Stimulated activated CD4-positive, alpha-beta T cell treated with anti-CD3 and anti-CD28 coated beads, Interleukin-4, amount 100 ng/mL, for 1 hour (primary cell): ENCODE measurements at places on chromosomes 16 and 17.

- DNase-seq: no peak
These were observed 63.5 kb downstream of the NDEL1 start for GRCh38 chr17:8499171-8499570.

DNA sequence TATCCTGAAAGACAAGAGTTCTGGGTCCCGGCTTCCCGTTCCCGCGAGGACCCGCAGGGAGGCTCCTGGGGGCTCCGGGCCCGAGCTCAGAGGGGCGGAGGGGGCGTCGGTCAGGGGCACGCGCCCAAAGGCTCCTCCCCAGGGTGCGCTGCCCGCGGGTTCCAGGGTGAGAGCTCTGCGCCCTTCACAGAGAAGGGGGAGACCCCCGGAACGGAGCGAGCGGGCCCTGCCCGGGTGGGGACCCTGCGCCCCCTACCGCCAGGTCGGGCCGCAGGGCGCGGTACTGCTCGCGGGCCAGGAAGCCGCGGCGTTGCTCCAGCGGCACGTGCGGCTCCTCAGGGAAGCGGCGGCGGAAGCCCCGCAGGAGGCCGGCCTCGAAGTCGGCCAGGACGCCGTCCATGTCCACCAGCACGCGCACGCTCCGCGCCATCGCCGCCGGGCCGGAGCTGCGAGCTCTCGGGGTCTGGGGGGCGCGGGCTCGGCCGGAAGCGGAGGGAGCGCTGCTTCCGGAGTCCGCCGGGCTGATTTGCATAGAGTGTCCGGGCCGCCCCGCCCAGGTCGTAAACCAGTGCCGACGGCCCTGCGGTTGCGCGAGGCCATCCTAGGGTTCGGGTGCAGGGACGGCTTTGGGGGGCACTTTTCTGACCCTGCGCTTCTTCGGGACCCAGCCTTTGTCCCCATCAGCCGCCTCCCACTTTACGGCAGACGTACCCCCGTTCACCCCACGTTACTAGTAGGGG lies at the start of gene NT5C:
Gene NT5C, minus strand, starts transcription at position 465 of the 740 bp plus-strand sequence. Its CDS starts 35 bp downstream, at position 430.
- DNase-seq: peak; percentile 71

GRCh38 chr16:48608452-48608851 lies 1.5 kb downstream of the N4BP1 start:
- no peak for DNase-seq

- no peak for DNase-seq
These were observed 130.6 kb downstream of the MYO1D start for GRCh38 chr17:32746280-32746679.

DNA sequence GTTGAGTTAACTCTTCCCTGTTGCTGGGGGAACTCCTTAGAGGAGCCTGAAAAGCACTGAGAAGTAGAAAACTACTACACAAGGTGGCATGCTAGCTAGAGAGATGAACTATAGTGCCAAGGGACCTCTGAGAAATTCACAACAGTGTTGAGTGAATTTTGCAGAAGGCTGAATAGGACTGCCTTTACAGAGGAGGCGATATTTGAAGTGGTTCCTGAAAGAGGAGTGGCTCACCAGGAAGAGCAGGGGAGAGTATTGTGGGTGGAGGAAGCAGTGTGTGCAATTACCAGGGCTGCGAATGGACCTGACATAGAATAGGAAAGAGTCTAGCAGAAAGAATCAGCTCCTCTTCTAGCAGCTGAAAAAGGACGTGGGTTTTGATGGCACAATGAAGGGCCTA lies 66.4 kb downstream of the CDK5R1 start:
- DNase-seq: no peak

DNA sequence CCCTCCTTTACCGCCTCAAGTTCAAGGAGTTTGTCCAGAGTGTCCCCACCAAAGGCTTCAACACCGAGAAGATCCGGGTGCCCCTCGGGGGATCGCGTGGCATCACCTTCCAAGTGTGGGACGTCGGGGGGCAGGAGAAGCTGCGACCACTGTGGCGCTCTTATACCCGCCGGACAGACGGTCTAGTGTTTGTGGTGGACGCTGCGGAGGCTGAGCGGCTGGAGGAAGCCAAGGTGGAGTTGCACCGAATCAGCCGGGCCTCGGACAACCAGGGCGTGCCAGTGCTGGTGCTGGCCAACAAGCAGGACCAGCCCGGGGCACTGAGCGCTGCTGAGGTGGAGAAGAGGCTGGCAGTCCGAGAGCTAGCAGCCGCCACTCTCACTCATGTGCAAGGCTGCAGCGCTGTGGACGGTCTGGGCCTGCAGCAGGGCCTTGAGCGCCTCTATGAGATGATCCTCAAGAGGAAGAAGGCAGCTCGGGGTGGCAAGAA lies 1.1 kb downstream of the ARL4D start:
- no peak for DNase-seq

DNA sequence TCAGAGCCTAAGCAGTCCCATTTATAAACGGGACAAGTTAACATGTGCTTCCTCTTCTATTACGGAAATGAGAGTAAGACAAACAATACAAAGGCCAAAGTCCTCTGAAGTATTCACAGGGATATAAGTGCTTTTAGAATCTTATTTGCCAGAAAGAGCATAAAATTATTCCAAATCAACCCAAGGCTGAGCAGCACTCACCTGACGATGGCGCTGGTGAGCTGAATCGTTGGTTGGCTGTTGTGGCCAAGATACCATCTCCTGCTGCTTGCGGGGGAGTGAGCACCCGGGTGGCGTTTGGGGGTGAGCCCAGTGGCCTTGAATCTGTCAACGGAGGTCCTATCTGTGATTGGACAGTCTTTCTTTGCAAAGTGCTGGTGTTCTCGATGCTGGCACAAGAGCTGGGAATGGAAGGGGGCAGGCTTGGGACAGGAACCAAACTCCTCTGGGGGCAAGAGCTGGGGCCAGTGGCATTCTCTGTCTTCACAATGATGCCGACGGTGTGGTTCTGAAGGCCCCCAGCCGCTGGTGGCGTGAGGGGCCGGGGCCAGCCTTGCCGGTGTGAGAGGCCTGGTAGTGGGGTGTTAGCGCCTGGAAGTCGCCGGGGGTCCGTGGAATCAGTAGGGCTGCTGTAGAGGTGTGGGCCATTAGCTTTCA lies 9.5 kb upstream of the DHRS13 start:
- no peak for DNase-seq

DNA sequence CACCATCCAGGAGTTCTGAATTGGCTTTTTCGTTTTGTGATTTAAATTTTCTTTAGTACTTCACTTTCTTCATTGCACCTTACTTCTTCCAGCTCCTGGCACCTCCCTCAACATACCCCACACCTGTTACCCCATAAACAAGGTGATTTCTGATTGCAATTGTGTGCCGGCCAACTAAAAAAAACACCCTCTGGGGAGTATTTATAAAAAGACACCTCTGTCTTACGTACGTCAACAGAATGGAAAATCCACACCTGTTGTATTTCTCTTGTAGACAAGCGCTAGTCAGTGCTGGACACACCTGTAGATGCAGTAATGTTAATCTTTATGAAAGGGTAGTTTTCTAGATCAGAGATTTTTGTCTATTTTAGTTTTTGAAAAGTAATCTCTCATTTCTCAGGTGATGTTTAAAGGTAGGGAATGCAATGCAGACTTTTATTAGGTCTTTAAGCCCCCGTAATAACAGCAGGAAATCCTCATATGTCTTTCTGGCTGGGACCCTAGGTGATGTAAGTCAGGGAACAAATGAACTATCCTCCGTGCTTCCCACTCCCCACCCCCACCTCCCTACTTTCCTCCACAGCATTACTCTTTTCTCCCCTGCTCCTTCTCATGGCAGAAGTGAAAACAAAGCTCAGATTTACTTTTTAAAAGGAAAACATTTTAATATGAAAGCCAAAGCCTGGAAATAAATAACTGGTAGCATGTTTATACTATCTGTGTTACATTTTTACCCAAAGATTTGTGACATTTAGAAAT lies 4.2 kb downstream of the MSI2 start:
- no peak for DNase-seq

GRCh38 chr16:70635336-70636016 lies 10.9 kb upstream of the IL34 start:
- DNase-seq: no peak

- no peak for DNase-seq
These were observed 700 bp downstream of the CCDC43 start for GRCh38 chr17:44688675-44689476.

- no peak for DNase-seq
These were observed 93.2 kb downstream of the CACNG3 start for GRCh38 chr16:24349320-24349719.
